ENCODE measurements at places on chromosomes 6 and 20.

DNA sequence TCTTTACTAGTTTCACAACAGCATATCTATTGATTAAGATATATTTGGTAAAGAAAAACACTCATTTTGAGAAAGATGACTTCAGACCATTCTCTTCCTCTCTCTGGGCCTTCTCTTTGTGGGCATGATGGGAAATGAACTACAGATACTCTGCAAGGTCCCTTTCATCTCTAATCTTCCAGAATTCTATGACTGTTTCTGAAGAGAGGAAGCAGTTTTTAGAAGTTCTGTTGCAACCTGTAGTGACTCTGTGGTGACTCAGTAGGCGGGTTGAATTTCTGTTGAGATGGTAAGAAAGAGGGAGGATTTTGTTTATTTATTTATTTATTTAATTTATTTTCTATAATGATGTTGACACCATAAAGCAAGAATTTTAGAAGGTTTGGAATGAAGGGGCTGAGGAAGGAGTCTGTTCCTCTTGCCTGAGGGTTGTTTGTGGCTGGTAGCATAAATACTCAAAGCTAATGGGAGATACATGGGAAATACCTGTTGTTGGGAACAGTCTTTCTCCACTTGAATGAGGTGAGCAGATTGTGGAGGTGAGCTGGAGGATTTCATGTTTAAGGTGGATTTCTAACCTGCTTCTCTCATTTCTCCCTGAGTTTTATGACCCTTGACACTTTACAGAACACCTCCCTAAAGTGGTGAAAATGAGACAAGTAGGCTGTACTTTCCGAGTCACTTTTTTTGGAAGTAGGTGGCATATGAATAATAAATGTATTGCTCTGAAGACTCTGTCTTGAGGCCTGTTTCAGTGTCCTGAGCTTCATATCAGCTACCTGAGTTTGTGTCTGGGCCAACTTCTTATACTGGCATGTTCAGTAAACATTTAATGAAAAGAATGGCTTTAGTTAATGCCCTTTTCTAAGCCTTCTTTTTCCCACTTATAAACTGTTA, 15.0 kb downstream of the ACSS2 start:
- DNase-seq, result no peak

DNA sequence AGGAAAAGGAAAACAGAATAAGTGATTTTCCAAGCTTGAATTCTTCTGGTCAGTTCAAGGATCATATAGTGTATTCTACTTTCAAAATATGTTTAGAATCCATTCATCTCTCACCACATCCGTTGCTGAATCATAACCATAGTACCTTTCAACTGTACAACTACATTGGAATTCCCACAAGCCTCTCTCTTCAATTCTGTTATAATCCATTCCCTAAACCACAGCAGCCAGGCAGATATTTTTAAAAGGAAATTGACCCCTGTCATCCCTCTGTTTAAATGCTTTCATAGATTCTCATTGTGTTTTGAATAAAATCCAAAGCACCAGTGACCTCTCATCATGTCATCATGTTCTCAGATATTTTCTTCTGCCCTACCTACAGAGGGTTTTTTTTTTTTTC, 412.7 kb downstream of the GRIK2 start:
- no peak for DNase-seq

- DNase-seq, result no peak
These were observed 693 bp downstream of the HLA-F start for GRCh38 chr6:29723666-29724588.

DNA sequence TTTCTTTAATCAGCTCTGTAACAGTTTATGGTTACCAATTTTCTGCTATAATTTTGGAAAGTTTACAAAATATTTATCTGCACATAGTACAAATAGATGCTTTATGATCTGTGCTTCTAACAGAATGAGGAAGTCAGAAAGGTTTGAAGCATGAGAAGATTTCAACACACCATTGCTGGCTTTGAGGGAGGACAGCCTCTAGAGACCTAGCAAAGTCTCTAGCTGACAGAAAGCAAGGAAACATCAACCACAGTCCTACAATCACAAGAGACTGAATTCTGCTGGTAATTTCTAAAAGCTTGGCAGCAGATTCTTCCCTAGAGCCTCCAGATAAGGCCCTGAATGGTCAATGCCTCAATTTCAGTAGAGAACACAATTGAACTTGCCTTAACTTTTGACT, 750.8 kb upstream of the SLC35B3 start:
- DNase-seq, result no peak

DNA sequence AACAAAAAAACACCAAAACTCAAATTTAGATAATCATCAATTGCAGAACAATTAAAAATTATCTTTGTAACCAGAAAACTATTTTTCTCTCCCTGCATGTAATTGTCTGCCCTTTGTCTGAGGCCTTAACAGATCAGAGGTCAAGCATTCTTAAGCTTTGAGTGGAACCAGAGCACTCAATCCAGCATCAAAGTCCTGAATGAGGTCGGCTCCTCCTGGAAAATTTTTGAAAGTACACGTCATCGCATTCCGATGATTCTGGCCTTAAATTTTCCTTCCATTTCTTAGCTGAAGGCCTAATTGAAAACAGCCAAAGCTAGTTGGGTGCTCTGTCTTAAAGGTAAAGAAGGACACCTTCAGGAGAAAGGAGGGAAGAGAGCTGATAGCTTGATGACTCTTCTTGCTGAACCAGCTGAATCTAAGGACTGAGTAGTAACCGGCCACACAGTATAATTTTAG, 510.2 kb upstream of the SULF2 start:
- peak; percentile 87 for DNase-seq

DNA sequence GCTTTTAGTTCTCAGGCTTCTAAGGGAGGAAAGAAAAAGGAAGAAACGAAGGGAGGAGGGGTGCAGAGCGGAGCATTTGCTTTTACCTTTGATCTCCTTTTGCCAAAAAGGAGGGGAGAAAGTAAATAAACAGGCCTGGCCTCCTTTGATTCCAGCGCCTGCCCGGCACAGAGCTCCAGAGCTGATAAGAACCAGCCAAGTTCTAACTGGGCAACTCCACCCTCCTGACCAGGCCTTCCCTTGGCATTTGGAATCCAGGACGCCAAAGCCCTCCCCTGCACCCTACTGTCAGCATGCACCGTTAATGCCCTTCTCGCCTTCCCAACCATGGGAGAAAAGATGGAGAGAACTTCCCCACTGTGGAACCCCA, 120.8 kb upstream of the PTPN1 start:
- no peak for DNase-seq

Data from iPS DF 6.9 (cell line).